ENCODE measurements at places on chromosomes 5 and 9.
A peak's percentile ranks its signal among the peaks of the same experiment; 100 is the strongest.

GRCh38 chr5:67077296-67077695 lies 119.3 kb downstream of the CD180 start:
- no peak for DNase-seq

GRCh38 chr9:106532306-106533015 lies 330.5 kb upstream of the ZNF462 start:
- no peak for DNase-seq

DNA sequence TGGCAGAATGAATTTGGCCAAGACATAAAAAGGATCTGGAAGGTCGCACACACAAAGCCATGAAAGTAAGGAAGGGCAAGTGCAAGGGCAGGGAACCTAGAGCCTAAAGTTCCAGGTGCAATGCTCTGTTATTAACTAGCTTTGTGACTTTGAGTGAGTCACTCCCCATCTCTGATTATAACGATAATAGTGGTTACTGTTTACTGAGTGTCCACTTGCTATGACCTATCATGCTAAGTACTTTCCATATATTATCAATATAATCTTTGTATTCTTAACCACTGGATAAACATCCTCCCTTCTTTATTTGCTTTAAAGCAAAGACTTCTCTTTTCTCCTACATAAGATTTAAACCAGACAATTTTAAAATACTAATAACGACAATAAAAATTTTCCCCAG lies 504.6 kb upstream of the BRINP1 start:
- no peak for DNase-seq

GRCh38 chr9:33924978-33925797 lies 108.2 kb downstream of the UBE2R2 start:
- peak; percentile 74 for DNase-seq

DNA sequence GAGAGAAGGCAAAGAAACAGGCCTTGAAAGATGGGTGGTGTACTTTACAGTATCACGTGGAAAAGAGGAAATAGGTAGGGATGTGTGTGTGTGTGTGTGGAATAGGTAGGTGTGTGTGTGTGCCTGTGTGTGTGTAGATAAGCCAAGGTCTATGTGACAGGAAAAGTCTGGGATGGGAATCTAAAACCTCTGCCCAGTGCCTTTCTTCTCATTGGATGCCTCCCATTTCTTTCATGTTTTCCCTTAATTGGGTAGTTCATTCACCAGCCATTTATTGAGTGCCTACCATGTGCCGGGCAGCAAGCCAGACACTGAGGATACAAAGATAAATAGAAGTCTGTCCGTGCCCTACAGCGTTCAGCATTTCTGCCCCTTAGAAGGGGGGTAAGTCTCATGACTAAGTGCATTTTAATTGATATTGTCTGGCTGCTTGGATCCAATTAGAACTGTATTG lies 1.0 kb downstream of the URM1 start:
- DNase-seq: no peak

DNA sequence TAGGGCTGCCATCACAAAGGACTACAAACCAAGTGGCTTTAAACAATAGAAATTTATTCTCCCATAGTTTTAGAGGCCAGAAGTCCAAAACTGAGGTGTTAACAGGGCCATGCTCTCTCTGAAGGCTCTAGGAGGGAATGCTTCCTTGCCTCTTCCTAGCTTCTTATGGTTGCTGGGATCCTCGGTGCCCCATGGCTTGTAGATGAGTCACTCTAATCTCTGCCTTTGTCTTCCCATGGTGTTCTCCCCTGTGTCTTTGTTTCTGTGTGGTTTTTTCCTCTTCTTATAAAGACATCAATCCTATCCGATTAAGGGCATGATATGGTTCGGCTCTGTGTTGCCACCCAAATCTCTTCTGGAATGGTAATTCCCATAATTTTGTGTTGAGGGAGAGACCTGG lies 178.8 kb upstream of the NREP start:
- DNase-seq: no peak

DNA sequence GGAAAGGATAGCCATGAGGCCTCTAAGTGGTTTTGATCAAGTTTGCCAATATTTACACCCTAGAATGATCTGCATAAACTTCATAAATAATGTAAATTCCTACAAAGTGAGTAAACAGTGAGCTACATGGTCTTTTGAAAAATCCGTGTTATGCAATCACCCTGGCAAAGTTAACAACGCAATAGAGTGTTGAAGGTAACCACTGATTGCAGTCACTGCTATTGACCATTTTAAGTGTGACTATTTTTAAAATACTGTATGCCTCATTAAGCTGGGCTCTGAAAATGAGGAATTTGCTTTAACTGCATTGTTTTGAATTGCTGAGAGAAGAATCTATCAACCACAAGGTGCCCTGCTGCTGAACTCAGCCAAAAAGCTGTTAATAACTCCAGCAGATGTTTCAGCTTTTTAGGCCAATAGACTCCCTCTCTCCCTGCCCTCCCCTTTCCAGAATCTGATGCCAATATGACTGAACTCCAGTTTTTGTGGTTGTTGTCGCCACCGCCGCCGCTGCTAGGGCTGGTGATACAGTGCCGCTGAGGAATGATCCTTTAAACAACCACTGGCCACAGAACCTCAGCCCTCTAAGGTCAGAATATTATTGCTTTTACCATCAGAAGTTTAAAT lies 35.3 kb upstream of the SMARCA2 start:
- DNase-seq: no peak

DNA sequence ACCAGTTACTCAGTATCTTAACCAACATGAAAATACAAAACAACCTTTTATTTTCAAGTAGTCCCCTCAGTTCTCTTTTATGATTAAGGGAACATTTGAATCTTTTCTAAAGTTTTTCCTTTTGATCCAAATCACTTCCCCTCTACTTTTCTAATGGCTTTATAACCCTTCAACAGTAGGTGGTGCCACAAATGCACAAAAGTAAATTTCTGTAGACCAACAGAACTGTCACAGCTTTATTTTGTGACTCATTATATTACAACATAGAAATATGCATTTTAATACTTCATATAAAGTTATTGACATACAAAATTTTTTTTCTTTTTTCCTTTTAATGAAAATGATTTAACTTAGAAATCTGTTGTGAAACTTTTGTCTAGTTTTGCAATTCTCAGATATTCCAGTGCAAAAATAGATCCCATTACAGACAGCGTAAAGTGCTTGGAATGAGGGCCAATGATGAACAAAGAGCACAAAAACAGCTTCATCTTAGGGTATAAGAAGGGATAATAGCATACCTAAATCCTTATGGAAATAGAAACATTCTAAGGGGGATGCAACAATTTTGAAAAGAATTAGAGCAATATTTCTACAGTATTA lies 17.0 kb downstream of the NIPSNAP3B start:
- DNase-seq: no peak

DNA sequence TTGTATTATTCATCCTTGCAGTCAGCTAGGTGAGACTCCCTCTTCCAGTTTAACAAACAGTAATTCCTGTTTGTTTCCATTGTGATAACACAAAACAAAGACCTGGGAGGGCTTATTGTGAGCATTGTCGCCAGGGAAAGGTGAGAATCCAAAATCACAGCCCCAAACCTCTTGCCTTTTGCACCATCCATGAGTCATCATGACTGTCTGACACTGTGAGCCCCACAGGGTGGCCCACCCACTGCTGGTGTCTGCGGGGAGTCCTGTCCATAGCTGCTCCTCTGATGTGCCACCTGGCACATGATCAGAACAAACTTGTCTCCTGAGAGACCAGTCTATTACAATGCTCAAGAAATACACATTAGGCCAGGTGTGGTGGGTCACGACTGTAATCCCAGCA lies 33.7 kb upstream of the S1PR3 start:
- DNase-seq: no peak

GRCh38 chr9:4084435-4084818 lies 215.4 kb downstream of the GLIS3 start:
- DNase-seq: no peak

GRCh38 chr5:101678481-101679193 lies 617.4 kb downstream of the SLCO4C1 start:
- DNase-seq: peak; percentile 61

DNA sequence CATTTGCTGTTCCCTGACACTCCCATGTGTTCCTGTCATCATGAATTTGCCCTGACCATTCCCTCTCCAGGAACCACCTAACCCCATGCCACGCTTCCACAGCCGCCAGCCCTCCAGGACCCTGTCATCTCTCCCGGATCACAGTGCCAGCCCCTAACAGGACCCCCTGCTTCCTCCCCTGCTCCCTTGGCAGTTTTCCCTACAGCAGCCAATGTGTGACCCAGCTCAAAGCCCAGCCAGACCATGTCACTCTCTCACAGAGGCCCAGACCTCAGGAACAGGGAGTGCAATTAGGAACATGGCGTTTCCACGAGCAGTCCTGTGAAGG lies 8.1 kb downstream of the FOXE1 start:
- DNase-seq: no peak

GRCh38 chr5:89213573-89213972 lies 330.6 kb upstream of the MEF2C start:
- no peak for DNase-seq

- no peak for DNase-seq
Observed at GRCh38 chr5:101838435-101838834, 457.6 kb downstream of the SLCO4C1 start.

DNA sequence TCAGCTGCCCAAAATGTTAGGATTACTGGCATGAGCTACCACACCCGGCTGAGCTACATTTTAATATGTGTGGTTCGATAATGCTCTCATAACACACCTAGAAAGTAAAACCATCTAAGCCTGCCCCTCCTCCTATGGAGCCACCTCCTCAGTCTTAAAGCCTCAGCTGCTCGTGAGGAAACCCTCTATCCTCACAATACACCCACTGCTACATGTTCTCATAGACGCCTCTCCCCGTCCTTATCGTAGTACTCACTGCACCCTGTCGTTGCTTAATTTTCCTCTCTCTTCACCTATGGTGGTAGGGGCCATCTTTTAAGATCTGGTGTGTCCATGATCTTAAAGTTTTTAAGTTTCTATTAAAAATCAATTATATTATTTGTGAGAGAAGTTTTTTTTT lies 72.9 kb downstream of the RCL1 start:
- no peak for DNase-seq

- DNase-seq: no peak
Observed at GRCh38 chr5:157556615-157557418, 18.8 kb downstream of the ADAM19 start.

DNA sequence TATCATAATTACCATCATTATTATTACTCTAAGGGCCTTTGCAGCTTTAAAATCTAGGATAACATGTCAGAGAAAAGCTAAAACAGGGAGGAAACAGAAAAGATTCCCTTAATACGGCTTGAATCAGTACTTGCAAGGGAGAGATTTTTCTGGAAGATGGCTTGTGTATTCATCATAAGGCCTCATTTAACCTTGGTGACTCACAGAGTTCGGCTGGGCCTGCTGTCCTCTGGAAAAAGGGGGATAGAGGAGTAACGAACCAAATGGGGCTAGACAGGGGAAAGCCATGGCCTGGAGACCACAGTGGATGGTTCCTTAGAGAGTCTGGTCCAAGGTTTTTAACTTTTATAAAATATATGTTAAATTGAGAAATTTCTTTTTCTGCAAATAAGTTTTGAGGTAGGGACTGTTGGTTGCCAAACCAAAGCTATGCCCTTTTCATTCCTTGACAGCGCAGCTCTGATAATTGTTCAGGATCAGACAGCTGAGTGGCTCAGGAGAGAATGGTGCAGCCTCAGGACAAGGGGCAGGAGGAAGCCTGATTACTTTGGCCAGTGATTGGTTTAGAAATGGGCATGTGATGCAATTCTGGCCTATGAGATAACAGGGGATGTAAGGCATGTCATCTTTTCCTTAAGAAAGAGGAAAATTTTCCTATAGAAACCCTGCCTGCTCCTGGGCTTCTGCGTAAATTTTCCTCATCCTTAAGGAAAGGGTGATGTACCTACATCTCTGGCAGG lies 25.6 kb upstream of the GSN start:
- peak; percentile 41 for DNase-seq

- DNase-seq: no peak
Observed at GRCh38 chr5:163941079-163941478, 435.7 kb downstream of the MAT2B start.

GRCh38 chr9:112664531-112664930 lies 53.4 kb downstream of the INIP start:
- DNase-seq: no peak

DNA sequence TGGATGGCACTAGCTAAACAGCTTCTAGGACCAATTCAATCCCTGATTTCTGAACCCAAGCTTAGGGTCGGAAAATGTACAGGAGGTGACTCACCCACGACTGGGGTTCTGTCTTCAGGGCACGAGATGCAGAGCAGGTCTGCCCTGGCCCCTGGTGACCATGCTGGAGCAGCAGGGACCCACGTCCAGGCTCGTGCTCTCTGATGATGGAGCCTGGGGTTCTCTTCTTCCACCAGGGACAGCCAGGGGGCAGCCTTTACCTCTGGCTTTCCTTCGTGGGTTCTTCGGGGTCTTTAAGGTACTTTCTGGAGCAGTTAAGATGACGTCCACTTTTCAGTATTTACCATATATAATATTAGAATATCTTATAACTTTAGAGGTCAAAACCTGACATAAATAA lies 2.1 kb downstream of the CFAP77 start:
- no peak for DNase-seq

- no peak for DNase-seq
Observed at GRCh38 chr9:5265939-5266338, 34.7 kb downstream of the INSL4 start.

DNA sequence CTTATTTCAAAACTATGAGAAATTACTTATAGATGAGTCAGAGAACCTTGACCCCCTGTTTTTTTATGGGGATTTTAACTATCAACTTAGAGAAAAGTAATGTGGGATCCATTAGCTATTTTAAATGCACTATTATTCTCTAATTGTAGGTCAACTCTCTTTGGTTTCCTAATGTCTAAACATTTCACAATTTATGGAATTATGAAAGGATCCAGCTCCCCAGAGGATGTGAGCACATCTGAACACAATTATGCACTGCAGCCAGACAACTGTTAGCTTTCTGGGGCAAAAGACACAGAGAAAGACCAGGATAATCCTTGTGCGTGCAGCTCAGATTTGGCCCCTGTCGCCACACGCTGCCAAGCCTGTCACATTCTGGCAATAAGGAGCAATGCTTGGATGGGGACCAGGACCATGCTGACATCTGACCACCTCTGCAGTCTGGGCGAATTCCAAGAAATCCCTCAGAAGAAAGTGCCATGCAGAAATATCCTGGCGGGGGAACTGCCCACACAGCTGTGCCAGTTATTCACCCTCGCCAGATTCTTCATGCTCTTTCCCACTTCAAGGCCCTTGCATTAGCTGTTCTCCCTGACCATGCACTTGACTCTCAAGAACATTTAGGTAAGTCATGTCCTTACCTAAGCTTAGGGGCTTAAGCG lies 22.2 kb upstream of the CMBL start:
- DNase-seq: peak; percentile 59

GRCh38 chr5:14405267-14405666 lies 176.3 kb upstream of the OTULINL start:
- DNase-seq: no peak

- DNase-seq: no peak
Observed at GRCh38 chr5:40374853-40375252, 304.9 kb upstream of the PTGER4 start.

DNA sequence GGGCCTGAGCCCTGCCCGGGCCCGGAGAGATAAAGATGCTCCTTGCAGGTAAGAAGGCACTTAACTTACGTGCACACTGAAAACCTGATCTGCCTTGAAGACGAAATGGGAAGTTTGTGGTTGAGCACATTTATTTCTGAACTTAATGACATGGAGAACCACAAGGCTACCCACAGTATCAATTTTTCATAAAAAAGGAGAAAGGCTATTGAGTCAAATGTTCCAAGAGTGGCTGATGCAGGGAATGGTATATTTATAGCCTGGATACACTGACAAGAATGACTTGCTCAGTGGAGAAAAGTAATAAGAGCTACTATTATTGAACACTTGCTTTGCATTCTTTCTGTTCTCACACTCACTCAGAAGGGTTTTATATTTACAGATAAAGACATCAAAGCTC lies 419.3 kb downstream of the ACTL7B start:
- DNase-seq: no peak
